ENCODE measurements at places on chromosomes 2 and 18.

DNA sequence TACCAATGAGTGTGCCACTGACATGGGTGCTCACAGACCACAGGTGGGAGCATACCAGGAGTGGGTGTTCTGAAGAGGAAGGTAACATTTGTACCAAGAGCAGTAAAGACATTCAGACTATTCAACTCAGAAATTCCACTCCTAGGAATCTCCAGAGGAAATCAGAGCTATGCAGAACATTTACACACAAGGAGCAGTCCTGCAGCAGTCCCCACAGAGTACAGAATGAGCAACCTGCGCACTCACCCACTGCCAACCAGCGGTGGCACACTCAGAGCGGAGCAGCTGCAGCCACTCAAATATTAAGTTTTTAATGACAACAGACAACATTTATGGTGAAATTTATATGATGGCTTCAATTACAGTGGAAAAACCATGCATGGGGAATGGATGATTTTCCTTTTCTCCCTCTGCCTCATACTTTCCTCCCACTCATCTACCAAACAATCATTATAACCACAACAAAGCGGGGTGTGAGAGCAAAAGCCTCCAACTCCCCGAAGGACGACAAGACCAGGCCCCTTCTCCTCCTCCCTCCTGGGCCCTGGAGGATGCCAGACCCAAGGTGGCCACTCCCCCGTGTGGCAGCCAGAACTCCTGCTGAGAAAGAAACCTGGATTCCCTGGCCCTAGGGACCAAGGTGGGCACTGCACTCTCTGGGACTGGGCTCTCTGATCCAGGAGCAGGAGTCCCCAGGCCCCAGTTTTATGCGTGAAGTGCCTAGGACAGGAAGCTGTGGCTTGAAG, 5.4 kb downstream of the HS6ST1 start:
- DNase-seq = no peak

DNA sequence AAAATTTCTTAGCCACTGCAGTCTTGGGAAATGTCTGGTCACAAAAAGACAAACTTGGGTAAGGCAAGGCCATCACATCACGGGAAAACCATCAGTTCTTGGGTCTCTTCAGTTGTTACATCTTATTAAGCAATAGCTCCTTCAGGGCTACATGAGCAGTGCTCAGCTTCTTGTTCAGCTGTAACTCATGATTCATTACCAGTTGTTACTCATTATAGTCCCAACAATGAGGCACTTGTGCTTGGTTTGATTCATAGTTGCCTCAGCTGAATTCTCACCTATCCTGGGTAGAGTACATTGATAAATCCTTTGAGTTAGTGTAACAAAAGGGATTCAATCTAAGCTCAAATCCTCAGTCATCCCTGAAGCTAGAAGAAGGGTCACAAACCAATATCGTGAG, 102.4 kb upstream of the DCC start:
- DNase-seq = no peak

- no peak for DNase-seq
These were observed 7.8 kb upstream of the TRABD2A start for GRCh38 chr2:84888401-84889276.

DNA sequence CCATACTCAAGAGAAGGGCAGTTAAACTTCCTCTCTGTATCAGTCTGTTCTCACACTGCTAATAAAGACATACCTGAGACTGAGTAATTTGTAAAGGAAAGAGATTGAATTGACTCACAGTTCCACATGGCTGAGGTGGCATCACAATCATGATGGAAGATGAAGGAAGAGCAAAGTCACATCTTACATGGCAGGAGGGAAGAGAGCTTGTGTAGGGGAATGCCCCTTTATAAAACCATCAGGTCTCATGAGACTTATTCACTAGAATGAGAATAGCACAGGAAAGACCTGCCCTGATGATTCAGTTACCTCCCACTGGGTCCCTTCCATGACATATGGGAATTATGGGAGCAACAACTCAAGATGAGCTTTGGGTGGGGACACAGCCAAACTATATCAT, 1.4 kb upstream of the IL36B start:
- DNase-seq = no peak

DNA sequence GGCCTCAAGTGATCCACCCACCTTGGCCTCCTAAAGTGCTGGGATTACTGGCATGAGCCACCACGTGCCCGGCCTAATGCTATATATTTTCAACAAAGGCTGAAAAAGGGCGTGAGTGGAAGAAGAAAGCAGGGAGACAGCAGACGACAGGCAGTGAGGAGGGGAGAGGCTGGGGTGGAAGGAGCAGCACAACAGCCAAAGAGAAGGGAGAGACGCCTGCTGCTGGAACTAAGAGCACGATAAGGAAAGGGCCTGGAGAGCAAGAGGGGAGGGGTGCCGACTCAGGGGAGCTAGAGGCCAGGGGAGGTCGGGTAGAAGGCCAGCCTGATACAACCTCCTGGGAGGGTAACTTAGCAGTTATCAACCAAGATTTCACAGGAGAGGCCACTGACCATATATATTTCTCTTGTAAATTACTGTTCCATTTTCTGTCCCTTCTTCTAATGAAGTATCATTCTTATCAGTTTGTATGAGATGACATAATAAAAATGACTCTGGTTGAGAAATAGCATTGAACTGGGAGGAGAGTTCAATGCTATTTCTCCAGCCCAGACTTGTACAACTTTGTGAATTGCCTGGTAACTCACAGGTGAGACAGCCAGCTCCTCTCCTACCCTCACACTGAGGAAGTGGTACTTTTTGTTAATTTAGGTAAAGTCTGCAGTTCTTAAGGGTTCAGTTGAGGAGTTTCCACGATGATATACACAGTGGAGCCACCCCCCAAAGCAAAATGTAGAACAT, 5.8 kb upstream of the RNU4ATAC start:
- DNase-seq = no peak

- DNase-seq = no peak
These were observed 25.8 kb upstream of the SLC14A2 start for GRCh38 chr18:45589356-45590035.

DNA sequence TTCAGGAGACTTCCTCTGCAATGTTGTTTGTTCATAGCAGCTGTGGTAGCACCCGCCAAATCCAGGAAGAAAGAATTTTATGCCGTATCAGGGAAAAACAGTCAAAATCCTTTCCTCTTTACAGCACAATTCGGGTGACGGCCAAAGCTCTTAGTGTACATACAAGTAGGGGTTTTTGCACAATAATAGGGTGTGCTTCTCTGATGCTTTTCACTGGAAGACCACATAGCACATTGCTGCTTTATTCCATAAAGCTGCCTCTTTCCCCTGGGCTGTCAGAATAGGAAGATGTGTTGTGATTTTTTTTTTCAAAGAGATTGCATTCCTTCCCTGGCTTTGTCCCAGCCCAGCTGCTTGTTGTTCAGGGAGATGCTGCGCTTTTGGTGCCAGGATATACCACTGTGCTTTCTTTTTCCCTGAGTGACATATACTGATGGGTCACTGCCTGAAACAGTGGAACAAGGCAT, 27.2 kb upstream of the LANCL1 start:
- DNase-seq = no peak

GRCh38 chr2:75211266-75211770, 12.0 kb upstream of the TACR1 start:
- no peak for DNase-seq

- peak; percentile 4 for DNase-seq
These were observed 114.3 kb downstream of the SPP2 start for GRCh38 chr2:234164493-234165413.

GRCh38 chr18:77948567-77948966, 698.9 kb downstream of the GALR1 start:
- no peak for DNase-seq

DNA sequence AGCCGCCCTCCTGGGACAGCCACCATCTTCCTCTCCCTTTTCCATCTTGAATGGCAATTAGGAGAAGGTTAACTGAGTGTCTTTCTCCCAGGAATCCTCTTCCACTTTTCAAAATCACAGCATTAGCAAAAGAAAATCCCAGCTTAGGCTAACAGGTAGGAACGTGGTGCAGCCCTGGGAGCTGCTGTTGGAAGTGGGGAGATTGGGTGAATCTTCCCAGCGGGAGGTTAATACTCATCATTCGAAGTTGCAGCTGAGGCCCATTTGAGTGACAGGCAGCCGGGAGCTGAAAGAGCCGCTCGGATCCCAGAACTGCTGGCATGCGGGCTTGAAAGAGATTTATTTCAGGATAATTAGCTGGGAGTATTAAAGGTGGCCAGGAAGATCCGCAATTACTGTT, 306.0 kb downstream of the BCL11A start:
- no peak for DNase-seq

GRCh38 chr2:12201369-12201768, 454.9 kb downstream of the LPIN1 start:
- DNase-seq = no peak

GRCh38 chr2:37923308-37924055, 1.6 kb upstream of the RMDN2 start:
- no peak for DNase-seq

GRCh38 chr18:45245091-45245511, 370.2 kb upstream of the SLC14A2 start:
- no peak for DNase-seq

DNA sequence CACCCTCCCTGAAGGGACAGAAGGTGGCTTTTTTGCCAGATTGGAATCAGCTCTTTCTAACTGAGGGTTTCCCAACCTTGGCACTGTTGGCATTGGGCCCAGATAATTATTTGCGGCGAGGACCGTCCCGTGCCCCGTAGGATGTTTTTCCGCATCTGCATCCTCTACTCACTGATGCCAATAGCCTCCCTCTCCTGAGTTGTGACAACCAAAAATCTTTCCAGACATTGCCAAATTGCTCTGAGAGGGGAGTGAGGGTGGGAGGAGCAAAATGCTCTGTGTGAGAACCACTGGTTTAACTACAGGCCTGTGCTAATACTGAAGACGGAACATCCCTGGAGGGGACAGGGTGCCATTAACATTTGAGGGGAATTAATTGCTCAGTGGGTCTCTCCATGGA, 33.6 kb upstream of the GLI2 start:
- no peak for DNase-seq

DNA sequence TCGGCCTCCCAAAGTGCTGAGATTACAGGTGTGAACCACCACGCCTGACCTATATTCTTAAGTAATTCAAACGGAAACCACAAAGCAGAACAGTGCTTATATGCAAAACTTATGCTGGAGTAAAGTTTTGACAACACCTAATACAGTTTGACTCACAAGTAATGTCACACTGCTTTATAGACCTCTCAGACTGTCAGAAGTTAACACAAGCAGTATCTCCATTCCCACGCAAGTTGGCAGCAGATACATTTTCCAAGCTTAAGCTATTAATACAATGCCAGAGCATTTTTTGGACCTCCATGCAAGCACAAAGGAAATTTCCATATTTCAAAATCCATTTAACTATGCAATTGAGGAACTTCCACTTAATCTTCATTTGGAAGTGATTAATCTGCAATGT, 21.0 kb upstream of the SANBR start:
- DNase-seq = no peak

- no peak for DNase-seq
These were observed 261.1 kb downstream of the EN1 start for GRCh38 chr2:118586312-118586711.

DNA sequence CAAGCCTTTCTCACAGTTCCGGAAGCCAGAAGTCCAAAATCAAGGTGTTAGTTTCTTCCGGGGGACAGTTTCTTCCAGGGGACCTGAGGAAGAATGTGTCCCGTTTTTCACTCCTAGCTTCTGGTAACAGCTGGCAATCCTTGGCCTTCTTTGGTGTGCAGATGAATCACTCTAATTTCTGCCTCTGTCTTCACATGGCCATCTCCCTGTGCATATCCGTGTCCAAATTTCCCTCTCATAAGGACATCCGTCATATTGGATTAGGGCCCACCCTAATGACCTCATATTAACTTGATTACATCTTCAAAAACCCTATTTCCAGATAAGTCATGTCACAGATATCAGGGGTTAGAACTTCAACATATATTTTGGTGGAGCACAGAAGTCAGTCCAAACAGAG, 141.4 kb downstream of the ZEB2 start:
- no peak for DNase-seq

GRCh38 chr2:1771626-1772280, 27.4 kb upstream of the PXDN start:
- DNase-seq = no peak

DNA sequence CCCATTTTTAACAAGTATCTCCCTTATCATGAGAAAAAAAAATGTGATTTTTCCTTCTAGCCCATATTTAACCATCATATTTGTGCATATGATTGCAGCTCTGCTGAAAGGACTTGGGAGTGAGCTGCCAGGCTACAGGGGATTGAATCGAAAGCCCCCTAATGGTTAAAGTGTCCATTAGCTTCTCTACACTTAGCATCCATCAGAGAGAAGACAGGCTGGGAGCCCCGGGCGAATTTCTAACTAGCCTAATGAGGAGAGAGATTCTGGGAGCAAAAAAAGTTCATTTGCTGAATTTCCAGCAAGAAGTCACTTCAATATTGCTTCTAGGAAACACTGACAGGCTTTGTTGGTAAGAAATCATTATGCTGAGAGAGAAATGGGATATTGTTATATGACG, 848.8 kb downstream of the TDRD15 start:
- no peak for DNase-seq
